ENCODE measurements at places on chromosomes 7 and 10. TPM values are rescaled to one million over a fixed set of nuclear protein-coding genes. Genes with fewer than 3 reads are reported as not detected.

DNA sequence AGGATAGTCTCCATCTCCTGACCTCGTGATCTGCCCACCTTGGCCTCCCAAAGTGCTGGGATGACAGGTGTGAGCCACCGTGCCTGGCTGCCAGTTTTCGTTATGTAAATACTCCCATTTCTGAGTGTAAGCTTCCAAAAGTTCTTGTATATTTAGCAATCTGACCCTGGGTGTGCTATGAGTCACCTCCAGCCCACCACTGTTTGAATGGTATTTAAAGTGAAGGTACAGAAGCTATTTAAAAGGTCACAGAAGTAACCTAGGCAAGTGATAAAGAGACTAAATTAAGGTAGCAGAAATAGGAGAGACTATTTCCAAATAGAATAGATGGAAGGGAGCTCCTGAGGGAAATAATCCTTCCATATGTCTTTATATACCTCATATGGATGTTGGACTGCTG is 3.9 kb upstream of the ANKRD7 start:
- DNase-seq: no peak

Gene ORC5
- 55.6 TPM for total RNA-seq

- DNase-seq: no peak
These were observed 202.8 kb downstream of the BMPER start for GRCh38 chr7:34108165-34108564.

Gene ZFAND2A
- 50.7 TPM for total RNA-seq

Gene ZP3
- 1.9 TPM for total RNA-seq

- no peak for DNase-seq
These were observed 256.9 kb downstream of the INHBA start for GRCh38 chr7:41445946-41446345.

GRCh38 chr7:2289111-2289586 is 25.1 kb downstream of the SNX8 start:
- no peak for DNase-seq

DNA sequence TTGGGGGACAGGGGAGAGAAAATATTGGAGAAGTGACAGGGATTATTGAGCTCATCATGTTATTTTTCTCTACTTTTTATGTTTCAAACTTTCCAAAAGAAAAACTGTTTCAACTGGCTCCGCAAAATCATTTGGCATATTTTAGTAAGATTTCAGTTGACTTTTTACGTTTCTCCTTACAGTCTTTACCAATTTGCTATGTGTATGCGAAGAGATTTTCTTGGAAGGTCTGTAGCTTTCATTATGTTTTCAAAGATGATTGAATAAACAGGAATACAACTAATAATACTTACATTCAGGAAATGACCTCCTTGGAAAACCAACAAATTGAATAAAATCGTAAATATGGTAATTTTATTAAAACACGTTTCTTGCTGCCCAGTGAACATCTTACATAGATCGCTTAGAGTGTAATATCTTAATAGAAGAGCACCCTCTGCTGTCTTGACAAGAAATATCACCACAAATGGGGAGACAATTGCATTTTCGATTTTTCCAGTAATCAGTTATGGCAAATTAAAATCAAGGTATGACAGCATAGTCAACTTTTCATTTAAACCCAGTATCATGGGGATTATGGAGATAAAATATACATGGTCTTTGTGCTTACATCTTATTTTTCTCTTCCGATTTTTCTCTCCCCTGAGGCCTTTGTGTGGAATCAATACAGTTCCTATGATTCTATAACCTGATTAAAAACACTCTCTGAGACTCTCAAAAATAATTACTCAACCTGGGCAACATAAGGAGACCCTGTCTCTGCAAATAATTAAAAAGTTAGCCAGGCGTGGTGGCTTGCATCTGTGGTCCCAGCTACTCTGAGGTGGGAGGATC is 43.1 kb downstream of the MBL2 start:
- peak; percentile 32 for DNase-seq

DNA sequence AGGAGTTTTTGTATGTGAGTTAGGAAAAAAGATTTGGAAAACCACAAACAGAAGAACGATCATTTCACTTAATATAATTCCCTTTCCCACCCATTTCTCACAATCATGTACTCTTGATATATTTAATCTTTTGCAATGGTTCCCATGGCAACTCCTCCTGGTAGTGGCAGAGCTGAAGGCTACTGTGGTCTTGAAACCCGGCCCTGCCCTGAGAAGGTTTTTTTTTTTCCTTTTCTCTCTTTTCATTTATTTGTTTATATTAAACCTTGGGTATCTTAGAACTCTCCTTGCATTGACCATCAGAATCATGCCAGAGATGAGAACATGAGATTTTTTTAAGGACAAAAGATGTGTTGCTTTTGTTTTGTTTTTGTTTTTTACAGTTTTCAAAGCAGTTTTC is 566.1 kb upstream of the NRP1 start:
- peak; percentile 54 for DNase-seq

Gene NXPH1
- total RNA-seq: not detected

DNA sequence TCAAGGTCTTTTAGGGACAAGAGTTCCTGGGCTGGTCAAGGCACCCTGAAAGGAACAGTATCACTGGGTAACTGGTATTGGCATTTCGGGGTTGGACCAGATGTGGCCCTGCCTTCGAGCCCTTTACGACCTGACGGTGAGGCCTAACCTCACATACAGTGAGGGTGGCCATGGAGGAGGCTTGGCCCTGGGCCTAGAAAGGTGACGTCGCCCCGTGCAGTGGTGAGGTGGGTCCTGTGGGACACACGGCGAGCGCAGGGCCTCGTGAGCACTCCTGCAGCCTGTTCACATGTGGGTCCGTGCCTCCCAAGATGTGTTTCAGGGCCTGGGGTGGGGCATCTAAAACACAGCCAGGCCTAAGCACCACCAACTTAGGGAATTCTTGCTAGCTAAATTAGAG is 36.1 kb downstream of the CRHR2 start:
- DNase-seq: no peak

Gene KAZALD1
- 12.5 TPM for total RNA-seq

DNA sequence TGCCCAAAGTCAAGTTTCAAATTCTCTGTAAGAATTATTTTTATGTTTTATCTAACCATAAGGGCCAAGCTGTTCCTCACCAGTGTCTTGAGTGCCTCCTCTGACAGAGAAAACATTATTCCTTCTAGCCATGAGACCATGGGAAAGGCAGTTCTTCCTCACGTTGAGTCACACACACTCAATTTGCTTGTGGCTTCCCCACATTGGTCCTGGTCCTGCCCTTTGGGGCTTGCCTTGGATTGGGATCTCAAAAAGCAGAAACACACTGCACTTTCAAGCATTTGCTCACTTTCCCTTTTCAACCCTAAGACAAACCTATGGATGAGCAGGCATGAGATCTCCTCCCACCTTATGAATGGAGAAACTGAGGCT is 248.3 kb upstream of the IGFBP3 start:
- DNase-seq: peak; percentile 60

Gene WAPL
- 22.4 TPM for total RNA-seq

DNA sequence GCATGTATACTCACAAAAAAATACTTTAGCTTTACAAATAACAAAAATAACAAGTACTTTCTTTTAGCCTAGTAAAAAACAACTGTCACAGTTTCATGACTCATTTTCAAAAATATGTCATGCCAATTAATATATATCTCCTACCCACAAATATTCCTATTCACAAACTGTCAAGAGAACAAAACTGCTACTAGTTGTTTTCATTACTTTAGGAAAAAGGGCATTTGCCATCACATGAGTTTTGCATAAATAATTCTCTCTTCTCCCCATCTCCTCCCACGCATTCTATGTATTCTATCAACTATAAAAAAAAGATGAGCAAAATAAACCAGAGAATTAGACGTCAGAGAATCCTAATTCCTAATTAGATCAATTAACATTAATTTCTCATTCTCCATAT is 87.6 kb downstream of the PIP4K2A start:
- no peak for DNase-seq

DNA sequence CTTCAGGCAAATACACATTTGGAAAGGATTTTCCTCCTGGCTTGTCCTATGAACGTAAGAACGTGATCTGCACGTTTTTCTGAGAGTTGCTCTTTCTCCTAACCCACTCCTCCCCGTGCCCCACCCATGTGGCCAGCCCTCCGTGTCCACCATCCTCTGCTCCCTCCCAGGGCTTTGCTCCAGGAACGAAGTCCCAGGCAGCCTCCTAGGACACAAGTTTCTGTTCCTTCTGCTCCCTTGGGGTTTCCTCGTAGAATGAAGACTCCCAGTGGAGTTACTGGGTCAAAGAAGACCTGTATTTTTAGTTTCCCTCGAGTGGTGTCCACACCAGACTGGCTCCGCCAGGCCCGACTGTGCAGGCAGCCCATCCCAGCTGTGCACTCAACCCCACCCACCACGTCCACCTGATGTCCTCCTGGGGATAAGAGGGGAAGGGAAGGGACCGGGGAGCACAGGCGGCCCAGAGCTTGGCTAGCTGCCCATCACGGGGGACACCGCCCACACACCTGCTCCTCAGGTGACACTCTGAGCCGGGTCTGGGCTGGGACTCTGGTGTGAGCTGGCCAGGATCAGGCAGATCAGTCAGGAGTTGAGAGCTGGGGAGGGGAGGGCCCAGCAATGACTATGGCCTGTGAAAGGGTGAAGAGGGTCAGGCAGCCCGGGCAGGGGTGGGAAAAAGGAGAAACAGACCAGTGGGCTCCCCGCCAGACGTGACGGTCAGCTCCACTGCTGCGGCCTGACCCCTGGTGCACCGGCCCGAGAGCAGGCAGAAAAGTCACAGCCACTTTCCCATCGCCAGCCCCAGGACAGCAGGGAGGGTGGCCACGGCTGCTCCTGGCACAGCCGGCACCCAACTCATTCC is 54.3 kb upstream of the PPP2R2D start:
- no peak for DNase-seq

Gene ANKRD7
- total RNA-seq: 2.2 TPM

- no peak for DNase-seq
These were observed 36.1 kb downstream of the ETV1 start for GRCh38 chr7:13953368-13953767.

- no peak for DNase-seq
These were observed 133.0 kb downstream of the EMX2 start for GRCh38 chr10:117675514-117676055.

Gene SEM1
- total RNA-seq: 120 TPM

GRCh38 chr7:81926-82756 is 110.2 kb upstream of the FAM20C start:
- no peak for DNase-seq

GRCh38 chr7:153190452-153190851 is 430.9 kb downstream of the ACTR3B start:
- DNase-seq: no peak

- peak; percentile 27 for DNase-seq
These were observed 7.7 kb downstream of the ZNF33B start for GRCh38 chr10:42630537-42631134.

GRCh38 chr7:140316165-140316661 is 82.1 kb downstream of the SLC37A3 start:
- peak; percentile 85 for DNase-seq

Gene TMEM176B
- total RNA-seq: not detected

GRCh38 chr10:97573021-97573420 is 442 bp downstream of the ANKRD2 start:
- no peak for DNase-seq

DNA sequence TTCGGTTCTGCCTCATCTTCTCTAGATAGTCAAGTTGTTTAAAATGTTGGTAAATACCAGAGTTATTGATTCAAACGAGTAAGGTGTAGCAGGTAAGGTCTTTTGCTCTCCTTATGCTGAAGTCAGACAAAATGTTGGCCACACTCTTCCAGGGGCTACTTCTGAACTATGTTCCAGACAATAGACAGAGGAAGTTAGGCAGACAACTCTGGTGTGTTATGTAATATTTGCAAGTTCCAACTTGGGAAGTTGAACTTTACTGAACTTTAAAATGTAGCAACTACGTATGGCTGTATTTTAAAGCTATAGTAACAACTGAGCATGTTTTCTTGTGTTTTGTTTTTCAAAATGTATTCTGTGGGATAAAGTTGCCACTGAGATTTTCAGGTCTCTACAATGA is 125.7 kb upstream of the NEBL start:
- DNase-seq: no peak

Gene MKRN1
- 77.7 TPM for total RNA-seq

Gene C7orf33
- total RNA-seq: not detected

- no peak for DNase-seq
These were observed 145.3 kb downstream of the CELF2 start for GRCh38 chr10:11162828-11163599.

GRCh38 chr10:79254333-79255006 is 92.8 kb upstream of the PPIF start:
- DNase-seq: no peak

Gene WNT2
- 0.20 TPM for total RNA-seq

Gene WASHC2A
- 6.0 TPM for total RNA-seq

Gene SUV39H2
- total RNA-seq: 23.8 TPM

DNA sequence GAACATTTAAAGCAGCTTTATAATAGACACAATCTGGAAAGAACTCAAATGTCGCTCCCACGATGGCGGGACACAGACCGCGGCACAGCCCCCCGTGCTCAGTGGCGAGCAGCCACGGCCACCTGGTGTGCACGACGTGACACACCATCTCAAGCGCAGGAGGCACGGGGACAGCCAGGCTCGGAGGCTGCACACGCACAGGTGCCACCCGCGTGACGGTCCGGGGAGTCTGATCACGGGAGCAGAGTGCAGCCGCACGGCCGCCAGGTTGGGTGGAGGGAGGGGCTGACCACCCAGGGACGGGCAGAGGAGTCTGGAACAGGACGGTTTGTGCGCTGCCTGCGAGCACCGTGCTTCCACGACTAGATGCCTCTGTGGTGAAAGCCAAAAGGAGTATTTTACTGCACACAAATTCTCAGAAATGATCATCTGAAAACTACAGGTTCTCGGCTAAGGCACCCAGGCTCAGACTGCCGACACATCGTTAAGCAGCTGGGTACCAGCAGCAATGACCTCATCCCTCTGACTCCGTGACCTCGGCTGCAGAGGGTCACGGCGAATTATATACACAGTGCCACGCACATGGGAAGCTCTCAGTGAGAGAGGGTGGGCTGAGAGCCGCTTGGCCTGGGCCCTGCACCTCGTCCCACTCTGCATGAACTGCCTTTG is 7.5 kb upstream of the GPER1 start:
- no peak for DNase-seq

- no peak for DNase-seq
These were observed 5.8 kb downstream of the PWWP2B start for GRCh38 chr10:132402781-132403241.

- peak; percentile 17 for DNase-seq
These were observed 16.3 kb upstream of the ZMIZ1 start for GRCh38 chr10:79052291-79053080.

Data from M059J (cell line).